Spleen (tissue), 13 donors: ENCODE measurements at places on chromosomes 11 and 22.
A peak's percentile ranks its signal among the peaks of the same experiment; 100 is the strongest.

DNA sequence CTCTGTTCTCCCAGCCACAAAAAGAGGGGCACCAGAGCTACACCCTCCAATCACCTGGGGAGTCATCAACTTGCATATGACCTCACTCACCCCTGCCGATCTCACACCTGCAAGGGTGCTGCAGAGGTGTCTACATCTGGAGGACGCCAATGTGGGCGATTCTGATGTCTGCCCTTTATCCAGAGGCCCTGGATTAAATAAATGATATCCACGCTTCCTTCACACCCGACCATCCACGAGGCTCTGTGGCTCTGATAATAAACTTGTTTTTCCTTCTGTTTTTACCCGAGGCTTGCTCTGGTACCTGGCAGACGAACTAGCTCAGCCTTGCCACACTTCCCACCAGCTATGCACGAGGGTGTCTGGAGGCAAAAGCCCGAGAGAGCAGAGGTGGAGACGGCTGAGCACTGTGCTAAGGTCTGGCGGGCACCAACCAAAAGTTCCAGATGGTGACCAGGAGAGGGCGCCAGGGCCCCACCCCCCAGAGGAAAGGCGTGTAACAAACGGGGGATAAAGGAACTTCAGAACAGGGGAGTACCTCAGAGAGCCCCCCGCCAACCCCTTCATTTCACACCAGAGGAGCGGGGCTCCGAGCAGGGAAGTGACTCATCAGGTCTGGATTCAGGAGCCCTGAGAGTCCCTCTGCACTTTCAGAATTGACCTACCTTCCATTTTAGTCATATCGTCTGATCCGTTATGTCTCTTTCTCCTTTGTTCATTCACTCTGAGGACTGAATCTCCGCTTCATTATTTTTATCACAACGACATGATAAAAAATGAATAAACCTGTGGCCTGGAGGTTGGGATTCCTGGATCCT, 13.5 kb downstream of the SCN3B start:
- DNase-seq, result no peak

DNA sequence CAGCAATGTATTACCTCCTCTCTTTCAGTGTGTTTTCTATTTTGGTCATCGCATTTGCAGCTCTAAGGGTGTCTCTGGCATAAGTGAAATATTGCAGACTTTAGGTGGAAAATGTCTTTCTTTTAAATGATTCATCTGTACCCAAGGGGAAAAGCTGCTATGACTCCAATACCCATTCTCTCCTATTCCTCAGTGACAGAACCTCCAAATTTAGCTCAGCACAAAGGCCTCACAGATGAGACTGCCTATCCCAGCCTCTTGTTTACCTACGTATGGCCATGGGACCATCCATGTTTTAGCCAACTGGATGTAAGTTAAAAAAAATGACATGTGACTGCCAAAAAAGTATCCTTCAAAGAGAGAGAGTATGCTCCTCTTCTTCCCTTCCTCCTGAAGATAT, 7.9 kb downstream of the MTMR2 start:
- DNase-seq, result no peak

- DNase-seq, result no peak
Observed at GRCh38 chr11:24142062-24142461, 354.8 kb upstream of the LUZP2 start.

- no peak for DNase-seq
Observed at GRCh38 chr22:40076702-40077645, 82.2 kb downstream of the FAM83F start.

GRCh38 chr11:2305788-2306451, 4.1 kb downstream of the TSPAN32 start:
- DNase-seq, result peak; percentile 86

DNA sequence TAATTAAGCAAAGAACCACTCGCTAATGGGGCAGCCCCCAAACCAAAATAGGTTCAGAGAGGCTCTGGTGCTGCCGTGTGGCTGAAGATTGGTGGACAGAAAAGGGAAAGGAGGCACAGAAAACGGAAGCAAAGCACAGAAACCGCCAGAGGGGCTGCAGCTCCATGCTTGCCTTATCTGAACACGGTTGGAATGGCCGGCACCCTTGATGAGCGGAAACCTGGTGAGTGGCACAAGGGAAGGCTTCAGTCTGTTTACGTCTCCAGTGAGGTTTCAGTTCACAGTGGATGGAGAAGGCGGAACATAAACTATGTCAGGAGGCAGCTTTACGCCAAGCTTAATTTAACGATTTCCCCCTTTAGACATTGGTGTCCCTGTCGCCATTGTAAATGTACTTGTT, 5.2 kb upstream of the PRR33 start:
- no peak for DNase-seq

GRCh38 chr11:92391808-92392207, 167.2 kb downstream of the FAT3 start:
- no peak for DNase-seq

DNA sequence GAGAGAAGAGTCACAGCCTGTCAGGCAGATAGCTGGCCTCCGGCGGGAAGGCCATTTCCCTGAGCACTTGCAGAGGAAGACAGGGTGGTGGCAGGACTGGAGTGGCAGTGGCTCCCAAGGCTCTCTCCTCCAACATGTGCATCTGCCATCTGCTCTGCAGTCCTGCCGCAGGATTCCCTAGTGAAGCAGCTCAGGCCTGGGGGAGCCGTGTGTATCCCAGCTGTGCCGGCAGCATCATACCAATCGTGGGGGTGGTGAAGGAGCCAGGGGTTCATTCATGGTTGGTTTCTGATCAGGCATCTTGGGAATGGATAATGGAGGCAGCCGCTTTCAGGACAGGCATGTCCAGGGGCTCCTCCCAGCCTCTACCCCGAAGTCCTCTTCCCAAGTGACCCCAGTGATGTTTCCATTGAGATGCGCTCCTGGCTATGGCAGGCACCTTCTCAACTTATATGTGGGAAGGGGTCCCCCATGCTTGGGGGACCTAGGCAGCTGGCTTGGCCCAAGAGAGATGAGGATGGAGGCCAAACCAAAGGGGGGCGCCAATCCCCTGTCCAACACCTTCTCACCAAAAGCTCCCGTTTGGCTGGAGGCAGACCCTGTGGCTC, 6.1 kb downstream of the TAGLN start:
- DNase-seq, result no peak

- no peak for DNase-seq
Observed at GRCh38 chr11:43632181-43632580, 48.4 kb upstream of the HSD17B12 start.

DNA sequence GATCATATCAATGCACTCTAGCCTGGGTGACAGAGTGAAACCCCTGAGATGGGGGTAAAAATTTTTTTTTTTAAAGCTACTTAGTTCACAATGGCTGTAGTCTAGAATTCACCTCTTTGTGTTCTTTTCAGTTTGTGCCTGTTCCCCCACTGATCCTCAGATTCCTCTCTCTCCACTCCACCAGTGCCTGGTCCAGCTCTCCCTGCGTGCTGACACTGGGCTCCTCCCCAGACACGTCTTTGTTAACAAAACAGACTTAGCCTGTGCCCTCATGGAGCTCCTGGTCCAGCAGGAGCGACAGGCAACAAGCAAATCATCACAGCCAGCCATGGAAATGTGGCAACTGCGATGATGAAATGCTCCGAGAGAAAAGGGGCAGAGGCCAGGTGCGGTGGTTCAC, 34.0 kb downstream of the IFT27 start:
- no peak for DNase-seq

GRCh38 chr11:127274328-127274676, 273.7 kb upstream of the KIRREL3 start:
- no peak for DNase-seq

DNA sequence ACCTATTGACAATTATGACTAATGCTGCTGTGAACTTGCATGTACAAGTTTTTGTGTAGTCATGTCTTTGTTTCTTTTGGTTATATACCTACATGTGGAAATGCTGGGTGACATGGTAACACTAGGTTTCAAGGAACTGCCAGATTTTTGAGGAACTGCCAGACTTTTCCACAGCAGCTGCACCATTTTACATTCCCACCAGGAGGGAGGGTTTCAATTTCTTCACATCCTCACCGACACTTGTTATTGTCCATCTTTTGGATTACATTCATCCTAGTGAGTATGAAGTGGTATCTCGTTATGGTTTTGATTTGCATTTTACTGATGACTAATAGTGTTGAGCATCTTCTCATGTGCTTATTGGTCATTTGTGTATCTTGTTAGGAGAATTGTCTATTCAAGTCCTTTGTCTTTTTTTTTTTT, 13.3 kb downstream of the CLDN5 start:
- no peak for DNase-seq

GRCh38 chr11:33779849-33780528, 5.7 kb upstream of the FBXO3 start:
- no peak for DNase-seq

GRCh38 chr22:37162221-37163095, 12.7 kb upstream of the IL2RB start:
- DNase-seq, result peak; percentile 82

DNA sequence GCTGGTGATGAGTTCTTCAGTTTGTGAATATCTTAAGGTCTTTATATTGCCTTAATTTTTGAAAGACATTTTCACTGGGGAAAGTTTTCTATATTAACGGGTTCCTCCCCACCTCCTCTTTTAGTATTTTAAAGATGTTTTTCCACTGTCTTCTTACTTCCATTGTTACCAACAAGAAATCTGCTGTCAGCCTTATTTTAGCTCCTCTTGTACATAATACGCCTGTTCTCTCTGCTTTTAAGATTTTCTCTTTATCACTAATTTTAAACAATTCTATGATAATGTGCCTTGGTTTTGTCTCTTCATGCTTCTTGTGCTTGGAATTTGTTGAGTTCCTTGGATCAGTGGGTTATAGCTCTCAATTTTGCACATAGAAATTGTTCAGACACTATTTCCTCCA, 280.4 kb downstream of the DCDC1 start:
- DNase-seq, result no peak
